ENCODE measurements at places on chromosomes 12 and 14. TPM values are rescaled to one million over a fixed set of nuclear protein-coding genes. Genes with fewer than 3 reads are reported as not detected.

Gene SLC17A8
- total RNA-seq: not detected

Gene SERPINA9
- not detected for total RNA-seq

Gene ESRRB
- not detected for total RNA-seq

Gene NEMF
- total RNA-seq: 54.6 TPM

Gene ARL6IP4
- total RNA-seq: 160 TPM

Gene SPTLC2
- 62.3 TPM for total RNA-seq

Gene AKAP3
- 1.3 TPM for total RNA-seq

Gene PLXNC1
- total RNA-seq: under 0.01 TPM

Gene TAS2R19
- 2.6 TPM for total RNA-seq

Gene INSM2
- total RNA-seq: not detected

Gene RXYLT1
- 8.5 TPM for total RNA-seq

Gene SMAGP
- 9.8 TPM for total RNA-seq

Gene SPRYD3
- total RNA-seq: 8.9 TPM
